ENCODE measurements at places on chromosomes 6 and 20.

DNA sequence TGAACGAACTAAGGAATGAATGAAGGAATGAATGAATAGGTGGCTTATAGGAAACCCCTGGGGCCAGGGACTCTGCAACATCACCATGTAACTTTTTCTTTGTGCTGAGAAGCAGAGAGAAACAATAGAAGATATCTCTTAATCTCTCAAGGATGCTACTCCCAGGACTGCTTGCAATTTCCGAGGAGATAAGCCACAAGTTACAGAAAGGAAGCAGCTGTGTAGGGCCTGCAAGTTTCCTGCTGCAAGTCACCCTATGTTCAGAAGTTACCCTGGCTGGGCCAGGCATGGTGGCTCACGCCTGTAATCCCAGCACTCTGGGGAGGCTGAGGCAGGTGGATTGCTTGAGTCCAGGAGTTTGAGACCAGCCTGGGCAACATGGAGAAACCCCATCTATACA is 7.3 kb upstream of the MAVS start:
- no peak for DNase-seq

DNA sequence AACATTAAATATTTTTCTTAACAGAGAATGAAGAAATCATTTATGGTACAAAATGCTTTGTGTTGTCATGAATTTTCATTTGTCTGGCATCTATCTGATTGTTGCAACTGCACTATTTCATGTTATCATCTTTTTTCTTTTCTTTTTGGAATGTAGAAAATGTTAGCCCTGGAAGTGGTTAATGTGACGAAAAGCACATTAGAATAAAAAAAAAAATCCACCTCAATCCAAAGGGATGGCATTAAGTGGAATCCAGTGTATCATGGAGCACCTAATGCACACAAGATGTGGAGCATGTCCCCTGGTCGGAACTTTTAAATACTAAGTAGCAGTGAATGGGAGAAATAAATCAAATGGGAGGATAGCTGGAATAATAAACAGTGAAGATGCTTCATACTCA is 172.9 kb upstream of the MCHR2 start:
- DNase-seq, result no peak

- no peak for DNase-seq
Measured at GRCh38 chr20:37803438-37804307, 99.3 kb upstream of the VSTM2L start.

DNA sequence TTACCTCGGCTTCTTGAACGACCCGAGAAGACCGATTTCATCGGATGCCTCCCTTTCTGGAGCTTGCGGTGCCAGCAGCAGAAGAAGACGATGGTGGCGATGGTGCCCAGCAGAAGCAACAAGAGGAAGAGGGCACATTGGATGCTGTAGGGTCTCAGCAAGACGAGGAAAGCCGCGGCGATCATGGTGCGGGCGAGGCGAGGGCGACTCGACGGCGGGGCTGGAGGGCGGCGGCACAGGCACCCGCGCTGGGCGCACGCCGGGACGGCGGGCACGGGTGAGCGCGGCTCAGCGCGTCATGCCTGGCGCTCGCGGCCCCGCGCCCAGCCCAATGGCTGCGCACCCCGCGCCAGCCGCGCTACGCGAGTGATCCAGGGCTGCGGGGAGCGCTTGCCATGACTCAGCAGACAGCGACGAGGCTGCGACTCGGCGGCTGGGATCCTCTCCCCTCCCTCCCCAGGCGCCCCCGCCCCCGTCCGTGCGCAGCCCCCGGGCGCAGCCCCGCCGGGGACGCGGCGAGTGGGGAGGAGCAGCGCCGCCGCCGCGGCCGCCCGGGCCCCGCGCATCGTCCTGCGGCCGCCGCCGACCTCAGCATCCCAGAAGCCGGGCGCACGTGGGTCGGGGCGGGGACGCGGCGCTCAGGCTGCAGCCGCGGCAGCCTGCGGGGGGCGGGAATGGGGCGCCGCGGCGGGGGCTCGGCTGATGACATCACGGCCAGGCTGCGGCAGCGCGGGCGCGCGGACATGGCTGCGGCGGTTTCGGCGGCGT is at the start of gene BEND6:
TSS of gene BEND6 (plus strand) at position 705 of the 768 bp plus-strand sequence. CDS start 26,704 bp downstream, outside the sequence.
- DNase-seq, result peak; percentile 49

All from large intestine (tissue), 12 donors.